HS-27A (cell line): ENCODE measurements at places on chromosomes 7 and 10.

GRCh38 chr7:130365511-130366441 is 14.5 kb upstream of the CPA1 start:
- DNase-seq, result no peak

DNA sequence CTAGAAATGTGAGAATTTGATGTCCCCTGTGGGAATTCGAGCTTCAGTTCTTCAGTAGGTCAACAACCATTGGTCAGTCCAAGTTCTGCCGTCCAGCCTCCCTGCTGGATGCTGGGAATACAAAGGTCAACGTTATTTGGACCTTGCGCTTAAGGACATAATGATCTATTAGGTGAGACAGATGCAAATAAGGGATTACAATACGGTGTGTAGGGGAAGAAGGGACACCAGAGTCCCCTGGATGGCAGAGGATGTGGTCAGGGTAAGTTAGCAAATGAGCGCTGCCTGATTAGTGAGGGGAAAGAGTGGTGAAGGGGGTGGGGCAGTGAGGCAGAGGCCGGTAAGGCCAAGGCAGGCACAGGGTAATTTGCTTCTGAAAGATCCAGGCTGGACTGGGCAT is 16.2 kb downstream of the CCNY start:
- no peak for DNase-seq

GRCh38 chr7:24337180-24337579 is 53.2 kb downstream of the NPY start:
- no peak for DNase-seq

GRCh38 chr7:26367219-26367711 is 75.6 kb downstream of the SNX10 start:
- DNase-seq, result no peak

GRCh38 chr10:127990846-127991542 is 84.1 kb downstream of the PTPRE start:
- DNase-seq, result peak; percentile 49

- DNase-seq, result no peak
Measured at GRCh38 chr7:157407512-157408257, 70.9 kb downstream of the DNAJB6 start.

DNA sequence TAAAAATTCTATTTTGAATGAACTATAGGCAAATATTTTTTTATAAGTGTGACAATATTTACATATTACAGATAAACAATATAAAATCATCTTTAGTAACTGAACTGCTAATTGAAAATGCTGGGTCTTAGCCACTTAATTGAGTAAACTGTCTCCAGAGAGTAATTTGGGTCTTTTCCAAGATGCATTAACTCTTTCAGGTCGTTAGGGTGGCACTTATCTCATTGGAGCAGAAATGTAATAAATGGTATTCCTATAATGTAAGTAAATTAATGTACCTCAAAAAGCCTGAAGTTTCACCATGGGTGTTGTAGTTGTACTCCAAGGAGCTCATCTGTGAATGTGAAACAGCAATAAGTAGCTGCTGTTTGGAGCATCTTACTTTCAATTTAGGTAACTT is 208.5 kb downstream of the EXOC4 start:
- no peak for DNase-seq

GRCh38 chr10:110150981-110151380 is 56.4 kb upstream of the MXI1 start:
- DNase-seq, result no peak

DNA sequence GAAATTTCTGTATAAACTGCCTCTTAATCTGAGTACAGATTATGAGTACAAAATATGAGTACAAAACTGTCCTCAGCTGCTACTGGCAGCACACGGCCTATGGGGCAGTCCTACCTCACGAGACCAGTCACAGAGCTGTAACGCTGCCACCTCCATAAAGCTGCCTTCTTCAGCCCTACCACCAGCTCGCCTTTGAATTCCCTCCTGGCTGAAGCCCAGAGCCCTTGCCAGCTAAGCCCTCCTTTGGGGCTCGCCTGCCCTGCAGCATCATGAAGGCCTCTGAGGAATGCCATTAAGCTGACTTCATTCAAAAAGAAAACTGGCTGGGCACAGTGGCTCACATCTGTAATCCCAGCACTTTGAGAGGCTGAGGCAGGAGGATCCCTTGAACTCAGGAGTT is 180.0 kb upstream of the SH2B2 start:
- no peak for DNase-seq

- peak; percentile 12 for DNase-seq
Measured at GRCh38 chr10:68301790-68302502, 29.9 kb upstream of the HNRNPH3 start.

DNA sequence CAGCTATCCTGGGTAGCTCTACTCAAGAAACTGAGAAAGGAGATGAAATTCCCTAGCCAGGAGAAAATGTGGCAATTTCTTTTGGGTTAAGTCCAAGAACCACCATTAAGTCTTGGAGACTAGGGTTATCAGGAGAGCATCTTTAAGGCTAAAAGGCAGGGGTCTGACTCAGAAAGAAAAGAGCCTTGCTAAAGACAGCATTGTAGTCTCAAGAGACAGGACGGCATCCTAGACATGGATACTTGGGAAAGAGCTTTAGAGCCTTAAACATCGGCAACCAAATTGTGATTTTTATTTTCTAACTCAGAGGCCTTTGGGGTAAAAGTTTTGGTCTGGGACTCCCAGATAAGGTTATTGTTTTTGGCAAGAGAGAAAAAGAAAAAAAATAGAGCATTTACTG is 83.1 kb downstream of the FAS start:
- no peak for DNase-seq
